ENCODE measurements at places on chromosomes 3 and 15.

GRCh38 chr3:146554151-146554760 lies 9.8 kb upstream of the PLSCR1 start:
- DNase-seq: no peak

DNA sequence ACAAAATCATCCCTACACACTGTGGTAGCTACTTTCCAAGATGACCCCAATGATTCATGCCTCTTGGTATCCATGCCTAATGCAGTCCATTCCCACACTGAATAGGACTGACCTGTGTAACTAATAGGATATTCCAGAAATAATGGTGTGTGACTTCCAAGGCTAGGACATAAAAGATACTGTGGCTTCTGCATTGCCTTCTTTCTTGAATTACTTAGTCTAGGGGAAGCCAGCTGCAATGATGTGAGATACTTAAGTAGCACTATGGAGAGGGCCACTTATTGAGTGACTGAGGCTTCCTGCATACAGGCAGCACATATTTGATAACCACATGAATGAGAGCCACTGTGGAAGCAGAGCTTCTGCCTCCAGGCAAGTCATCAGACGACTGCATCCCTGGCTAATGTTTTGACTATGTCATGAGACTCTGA lies 50.1 kb downstream of the NR1I2 start:
- DNase-seq: no peak

DNA sequence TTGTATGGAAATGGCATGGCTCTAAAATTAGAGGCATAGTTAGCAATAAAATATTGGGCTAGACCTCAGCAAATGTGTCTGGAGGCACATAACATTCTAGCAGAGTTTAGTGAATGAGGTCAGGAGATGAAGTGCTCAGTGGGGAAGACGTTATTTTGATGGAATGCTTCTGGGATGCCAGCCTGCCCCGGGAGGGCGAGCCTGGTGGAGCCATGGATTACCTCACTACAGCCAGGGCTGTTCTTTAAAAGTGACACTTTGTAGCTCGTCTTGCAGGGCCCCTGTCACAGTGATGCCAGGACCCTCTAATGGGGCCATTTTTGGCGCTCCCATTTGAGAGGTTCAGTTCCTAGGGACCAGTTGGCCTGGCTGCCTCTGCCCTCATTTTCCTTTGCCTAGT lies 48.5 kb downstream of the PXYLP1 start:
- no peak for DNase-seq

- no peak for DNase-seq
These were observed 2.1 kb downstream of the POGLUT1 start for GRCh38 chr3:119470866-119471265.

DNA sequence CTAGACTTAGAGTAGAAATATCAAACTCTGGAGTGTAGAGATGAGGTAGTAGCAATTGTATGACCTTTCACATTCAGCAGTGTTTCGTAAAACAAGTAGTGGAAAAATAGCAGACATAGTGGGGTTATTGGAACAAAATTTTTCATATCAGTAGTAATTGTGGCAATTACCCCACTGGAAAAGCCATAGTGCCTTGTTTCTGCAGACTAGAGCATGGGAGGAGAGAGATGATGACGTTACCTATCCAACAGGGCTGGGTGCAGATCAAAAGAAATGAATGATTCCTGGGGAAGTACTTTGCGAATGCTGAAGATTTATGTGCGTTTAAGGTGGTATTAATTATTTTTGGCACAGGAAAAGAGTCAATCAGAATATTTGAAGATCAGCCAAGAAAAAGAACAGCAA lies 147.0 kb upstream of the LRRFIP2 start:
- no peak for DNase-seq

DNA sequence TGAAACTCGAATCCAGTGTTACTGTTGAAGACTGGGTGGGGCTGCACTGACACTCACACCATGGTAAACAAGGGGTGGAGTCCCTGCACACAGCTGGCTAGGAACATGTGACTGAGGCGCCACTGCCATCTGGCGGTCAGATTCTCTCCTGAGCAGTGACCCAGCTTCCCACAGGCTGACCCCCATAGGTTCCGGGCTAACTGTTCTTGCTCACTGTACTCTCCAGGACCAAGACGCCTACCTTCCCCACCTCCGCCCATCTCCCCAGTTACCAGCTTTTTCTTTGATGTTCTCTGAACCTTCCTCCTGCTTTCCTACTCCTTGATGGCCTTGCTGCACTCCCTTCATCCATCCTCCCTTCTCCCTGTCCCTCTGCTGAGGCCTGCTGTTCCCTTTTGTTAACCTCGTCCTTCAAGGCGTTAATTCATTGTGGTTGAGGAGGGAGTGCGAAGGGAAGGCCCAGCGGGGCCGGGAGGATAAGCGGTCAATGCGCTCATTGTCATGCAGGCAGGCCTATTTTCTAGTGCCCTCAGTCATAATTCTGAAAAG lies 115.2 kb downstream of the ATP8B4 start:
- DNase-seq: peak; percentile 63

DNA sequence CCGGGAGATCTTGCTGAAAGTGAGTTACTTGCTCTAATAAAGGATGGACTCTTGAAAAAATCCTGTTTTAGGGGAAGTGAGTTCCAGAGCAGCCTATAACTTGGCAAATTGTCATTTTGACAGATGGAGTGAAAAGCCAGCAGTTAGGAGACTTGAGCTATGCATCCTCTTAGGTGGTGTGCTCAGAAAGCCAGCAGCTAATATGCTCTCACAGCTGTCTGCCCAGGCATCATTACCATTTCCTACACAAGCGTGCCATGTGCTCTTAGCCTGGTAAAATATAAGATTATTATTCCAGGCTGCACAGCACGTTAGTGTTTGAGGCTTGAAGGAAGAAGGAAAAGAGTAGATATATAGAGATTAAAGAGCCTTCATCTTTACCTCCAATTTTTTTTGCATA lies 151.0 kb downstream of the CHL1 start:
- no peak for DNase-seq

DNA sequence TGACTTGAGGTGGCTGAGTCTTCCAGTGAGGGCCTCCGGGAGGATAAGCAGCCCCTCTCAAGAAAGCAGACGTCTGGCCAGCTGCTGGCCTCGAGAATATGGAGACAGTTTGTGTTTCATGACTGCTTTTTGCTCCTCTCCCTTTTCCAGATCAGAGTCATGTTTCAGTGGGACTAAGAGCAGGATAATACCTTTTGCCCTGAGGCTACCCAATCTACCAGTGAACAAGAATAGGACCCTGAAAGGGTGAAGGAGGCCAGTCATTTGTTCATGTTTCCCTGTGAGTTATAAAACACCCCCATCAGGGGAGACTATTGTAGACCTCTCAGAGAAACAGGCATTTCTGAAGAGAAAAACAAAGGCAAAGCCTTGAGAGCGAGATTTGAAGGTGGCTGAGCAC lies 137.4 kb downstream of the RYR3 start:
- DNase-seq: no peak

DNA sequence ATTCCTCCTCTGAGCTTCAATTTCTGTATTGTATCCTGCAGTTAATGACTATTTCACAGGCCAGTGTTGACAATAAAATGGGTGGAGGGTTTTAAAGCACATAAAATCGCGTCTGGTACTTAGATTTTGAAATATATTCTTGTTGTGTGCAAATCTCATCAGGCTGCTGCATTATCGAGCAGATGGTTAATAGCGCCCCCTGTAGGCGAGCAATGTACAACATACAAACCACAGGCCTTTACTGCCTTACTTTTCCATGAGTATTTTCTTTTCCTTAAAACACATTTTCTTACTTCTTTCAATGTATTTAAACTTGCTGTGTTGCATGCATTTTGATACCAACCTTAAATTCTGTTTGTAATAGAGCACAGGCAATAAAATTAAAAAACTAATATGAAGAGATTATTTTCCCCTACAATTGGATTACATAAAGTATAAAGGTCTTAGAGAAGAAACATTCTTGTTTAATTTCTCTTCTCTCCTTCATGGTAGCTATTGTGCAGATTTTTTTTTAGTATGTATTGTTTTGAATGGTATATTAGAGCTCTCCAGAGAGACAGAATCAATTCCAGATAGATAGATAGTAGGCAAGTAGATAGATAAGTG lies 608.4 kb downstream of the CADM2 start:
- no peak for DNase-seq

- DNase-seq: no peak
These were observed 49.4 kb upstream of the TNFAIP8L3 start for GRCh38 chr15:51144021-51144532.

- DNase-seq: no peak
These were observed 76.6 kb upstream of the PRTG start for GRCh38 chr15:55819397-55820034.

GRCh38 chr3:15159501-15160136 lies 46.4 kb upstream of the CAPN7 start:
- DNase-seq: no peak

- no peak for DNase-seq
These were observed 287.4 kb upstream of the SLCO3A1 start for GRCh38 chr15:91566141-91566540.

DNA sequence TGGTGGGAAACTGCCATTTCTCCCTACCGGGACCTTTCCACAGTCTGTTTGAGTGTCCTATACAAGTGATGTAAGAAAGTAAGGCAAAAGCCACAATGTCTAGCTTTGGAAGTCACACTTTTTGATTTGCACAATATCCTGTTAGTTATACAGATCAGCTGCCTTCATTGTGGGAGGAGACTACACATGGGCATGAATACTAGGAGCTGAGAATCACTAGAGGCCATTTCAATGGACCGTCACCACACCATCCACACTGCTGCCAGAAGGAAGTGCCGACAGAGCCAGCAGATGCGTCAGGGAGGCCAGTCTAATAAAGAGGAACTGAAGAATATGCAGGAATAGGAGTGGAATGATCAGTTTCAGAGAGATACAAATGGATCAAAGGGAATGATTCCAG lies 65.8 kb downstream of the SCN11A start:
- no peak for DNase-seq

GRCh38 chr3:8805774-8806173 lies 36.4 kb upstream of the OXTR start:
- no peak for DNase-seq

- DNase-seq: no peak
These were observed 6.0 kb downstream of the GHRL start for GRCh38 chr3:10286596-10287295.

DNA sequence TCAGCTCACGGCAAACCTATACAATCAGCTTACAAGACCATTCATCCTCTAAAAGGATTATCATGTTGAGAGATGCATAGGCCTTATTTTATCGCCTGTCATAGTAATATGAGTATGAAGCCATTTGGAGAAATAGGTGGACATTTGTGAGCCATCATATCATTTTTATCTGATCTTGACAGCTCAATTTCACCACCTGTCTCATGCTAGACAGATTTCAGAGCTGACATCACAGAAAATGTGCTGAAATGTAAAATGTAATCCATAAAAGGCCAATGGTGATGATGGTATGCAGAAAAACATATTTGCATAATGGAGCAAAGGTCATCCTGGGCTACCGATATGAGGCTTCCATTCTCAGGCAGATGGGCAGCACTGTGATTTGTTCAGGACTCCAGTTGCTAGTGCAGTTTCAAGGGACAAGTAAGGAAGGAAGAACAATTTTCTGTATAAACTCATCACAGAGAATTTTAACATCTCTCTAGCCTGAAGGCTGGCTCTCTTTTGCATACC lies 221.5 kb downstream of the ULK4 start:
- no peak for DNase-seq

DNA sequence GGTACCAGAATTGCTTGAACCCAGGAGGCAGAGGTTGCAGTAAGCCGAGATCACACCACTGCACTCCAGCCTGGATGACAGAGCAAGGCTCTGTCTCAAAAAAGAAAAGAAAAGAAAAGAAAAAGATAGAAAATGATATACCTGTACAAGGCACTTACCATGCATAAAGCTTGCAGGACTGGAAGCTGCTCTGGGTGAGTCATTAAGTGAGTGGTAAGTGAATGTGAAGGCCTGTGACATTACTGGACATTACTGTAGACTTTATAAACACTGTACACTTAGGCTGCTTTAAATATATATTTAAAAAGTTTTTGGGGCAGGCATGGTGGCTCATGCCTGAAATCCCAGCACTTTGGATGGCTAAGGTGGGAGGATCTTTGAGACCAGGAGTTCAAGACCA lies 99.2 kb downstream of the SLMAP start:
- DNase-seq: no peak

- DNase-seq: no peak
These were observed 55.0 kb downstream of the VGLL4 start for GRCh38 chr3:11588755-11589154.

DNA sequence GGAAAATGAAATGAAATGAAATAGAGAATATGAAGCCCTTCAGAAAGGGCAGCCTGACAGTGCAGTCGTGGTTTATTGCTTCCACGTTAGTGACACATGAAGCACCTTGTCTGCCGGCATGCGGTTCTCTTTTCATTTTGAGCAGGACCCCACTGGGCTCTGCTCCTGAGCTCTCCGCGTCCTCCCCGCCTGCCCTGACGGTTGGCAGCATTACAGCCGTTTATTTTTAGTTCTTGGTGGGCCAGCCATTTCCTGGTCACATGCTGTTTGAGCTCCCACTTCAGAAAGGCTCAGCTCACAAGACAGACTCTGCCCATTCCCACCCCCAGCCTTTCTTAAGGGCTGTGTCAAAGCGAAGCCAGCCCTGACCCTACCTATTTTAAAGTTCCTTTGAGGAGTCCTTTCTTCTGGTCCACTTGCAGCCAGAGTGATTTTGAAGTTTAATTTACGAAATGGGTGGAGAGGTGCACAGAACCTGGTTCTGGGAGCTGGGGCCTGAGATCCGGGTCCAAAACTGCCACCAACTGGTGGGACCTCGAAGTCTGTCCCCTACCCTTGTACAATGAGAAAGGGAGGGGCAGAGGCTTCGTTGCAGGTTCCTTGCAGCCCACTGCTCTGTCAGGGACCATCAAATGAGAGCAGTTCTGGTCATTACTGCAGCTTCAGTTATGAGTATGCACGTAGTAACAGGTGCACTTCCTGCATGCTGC lies 60.1 kb downstream of the MGLL start:
- DNase-seq: peak; percentile 28

DNA sequence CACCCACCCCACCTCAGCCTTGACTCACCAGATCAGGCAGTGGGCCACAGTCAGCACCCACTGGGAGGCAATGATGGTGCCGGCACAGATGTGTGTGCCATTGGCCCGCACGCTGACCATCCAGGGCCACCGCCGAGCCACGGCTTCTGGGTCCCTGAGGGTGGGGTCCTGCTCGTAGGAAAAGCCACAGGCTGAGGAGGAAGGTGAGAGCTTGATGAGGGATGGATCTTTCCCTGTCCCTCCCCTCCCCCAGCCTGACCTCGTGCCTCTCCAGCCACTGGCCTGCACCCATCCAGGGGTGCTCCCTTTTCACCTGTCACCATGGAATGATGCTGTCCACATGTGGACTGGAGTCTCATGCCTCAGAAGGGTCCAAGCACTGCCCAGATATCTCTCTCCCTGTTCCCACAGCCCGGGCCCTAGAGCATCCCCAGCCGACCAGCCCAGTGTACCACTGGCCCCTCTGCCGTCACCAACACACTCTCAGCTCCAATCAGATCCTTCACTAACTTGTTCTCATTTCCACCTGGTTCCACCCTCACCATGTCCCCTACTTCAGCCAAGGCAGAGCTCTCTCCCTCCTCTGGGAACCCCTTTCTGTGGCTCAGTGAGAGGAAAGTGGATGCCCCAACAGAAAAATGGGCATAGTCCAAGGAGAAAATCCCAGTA lies 2.0 kb downstream of the PRSS50 start:
- DNase-seq: no peak

- DNase-seq: peak; percentile 29
These were observed 18.7 kb upstream of the RPP14 start for GRCh38 chr3:58287354-58287753.

Measured in occipital lobe (tissue), 3 donors.